ENCODE measurements at places on chromosomes 12 and 14.

DNA sequence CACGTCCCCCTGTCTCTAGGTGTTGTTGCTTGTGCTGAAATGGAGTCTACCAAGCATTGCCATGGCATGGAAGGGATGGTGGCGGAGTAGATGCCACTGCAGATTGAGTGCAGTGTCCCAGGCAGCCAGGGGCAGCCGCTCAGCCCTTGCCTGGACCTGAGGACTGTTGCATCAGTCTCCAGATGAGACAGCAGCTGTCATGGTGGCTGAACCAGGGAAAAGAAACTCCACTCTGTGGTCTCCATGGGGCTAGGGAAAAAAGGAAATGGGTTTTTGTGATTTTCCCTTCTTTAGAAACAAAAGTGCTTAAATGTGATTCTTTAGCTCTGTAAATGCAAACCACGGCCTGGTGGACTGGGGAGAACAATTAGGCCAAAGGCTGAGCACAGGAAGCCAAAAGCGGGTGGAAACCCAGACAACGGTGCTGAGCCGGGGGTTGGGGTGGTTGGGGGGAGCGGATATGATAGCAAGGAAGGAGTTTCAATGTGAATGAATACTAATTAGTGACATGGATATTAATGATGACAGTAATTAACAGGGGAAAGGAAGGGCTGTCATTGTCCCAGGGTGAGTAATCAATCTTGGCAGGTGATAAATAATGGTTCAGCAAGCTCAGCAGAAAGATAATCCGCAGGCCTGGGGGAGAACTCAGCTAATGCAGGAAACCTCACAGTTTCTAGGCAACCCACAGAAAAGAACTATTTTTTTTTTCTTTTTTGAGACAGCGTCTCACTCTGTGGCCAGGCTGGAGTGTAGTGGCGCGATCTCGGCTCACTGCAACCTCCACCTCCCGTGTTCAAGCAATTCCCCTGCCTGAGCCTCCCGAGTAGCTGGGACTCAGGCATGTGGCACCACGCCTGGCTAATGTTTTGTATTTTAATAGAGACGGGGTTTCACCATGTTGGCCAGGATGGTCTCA is 442.6 kb downstream of the DPF3 start:
- DNase-seq: no peak

DNA sequence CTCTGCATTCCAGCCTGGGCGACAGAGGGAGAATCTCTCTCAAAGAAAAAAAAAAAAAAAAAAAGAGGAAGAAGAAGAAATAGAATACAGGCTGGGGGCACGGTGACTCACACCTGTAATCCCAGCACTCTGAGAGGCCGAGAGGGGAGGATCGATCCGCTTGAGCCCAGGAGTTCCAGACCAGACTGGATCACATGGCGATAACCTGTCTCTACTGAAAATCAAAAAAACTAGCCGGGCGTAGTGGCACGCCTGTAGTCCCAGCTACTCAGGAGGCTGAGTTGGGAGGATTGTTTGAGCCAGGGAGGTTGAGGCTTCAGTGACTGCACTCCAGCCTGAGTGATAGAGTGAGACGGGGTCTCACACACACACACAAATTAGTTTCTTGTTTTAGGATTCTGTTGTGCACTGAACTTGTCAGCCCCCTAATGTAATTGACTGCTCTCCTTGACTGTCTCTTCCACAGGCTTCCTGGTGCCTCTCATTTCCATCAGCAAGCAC is 963 bp upstream of the TINF2 start:
- peak; percentile 31 for DNase-seq

DNA sequence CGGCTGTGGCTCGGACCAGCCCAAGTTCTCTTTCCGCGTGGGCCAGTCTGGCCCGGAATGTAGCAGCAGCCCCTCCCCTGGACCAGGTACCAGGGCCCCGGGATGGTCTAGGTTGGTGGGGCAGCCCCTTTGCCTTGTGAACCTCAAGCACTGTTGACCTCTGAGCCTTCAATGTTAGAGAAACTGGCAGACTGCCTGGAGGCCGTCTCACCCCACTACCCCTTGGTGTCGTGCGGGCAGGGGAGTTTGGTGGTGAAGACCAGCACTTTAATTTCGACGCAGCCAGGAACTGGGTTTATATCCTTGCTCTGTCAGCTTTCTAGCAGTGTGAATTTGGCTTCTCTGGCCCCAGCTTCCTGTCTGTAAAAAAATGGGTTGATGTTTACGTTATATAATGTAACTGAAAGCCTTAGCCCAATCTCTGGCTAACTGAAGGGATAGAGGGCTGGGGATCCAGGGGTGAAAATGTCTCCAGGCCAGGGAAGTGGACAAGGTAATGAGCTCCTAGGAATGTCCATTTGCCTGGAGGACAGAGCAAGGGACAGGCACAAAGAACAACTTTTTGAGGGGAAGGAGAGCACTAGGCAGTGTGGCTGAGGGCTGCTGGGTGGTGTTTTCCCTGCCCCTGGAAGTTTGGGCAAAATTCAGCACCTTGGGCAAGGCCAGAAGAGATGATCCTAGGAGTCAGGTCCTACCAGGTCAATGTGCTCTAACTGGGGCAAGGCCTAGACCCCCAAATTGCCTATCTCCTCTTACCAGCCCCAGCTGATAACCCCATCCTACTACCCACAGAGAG is 11.4 kb downstream of the MCRS1 start:
- no peak for DNase-seq

DNA sequence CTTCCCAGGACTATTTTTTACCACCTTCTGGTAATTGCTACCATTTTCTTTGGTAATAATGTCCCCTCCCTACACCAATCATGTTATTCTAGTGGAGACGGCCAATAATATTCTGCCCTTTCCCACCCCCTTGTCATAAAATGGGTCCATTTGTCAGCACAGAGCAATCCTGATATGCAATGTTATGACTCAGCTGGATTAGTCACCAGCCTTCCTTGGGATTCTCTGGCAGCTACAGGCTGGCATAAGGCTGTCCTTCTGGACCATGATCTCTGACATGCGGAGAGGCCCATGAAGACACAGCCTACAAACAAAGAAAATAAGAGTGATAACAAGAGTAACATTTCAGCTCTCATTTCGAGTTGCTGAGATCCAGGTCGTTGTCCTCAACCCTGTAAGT is 222.0 kb upstream of the CPNE8 start:
- DNase-seq: no peak

GRCh38 chr14:93200553-93200952 is 6.3 kb downstream of the GON7 start:
- DNase-seq: no peak

GRCh38 chr12:70853326-70853725 is 67.2 kb downstream of the PTPRR start:
- peak; percentile 49 for DNase-seq

- no peak for DNase-seq
Observed at GRCh38 chr12:97246368-97246767, 216.2 kb upstream of the RMST start.

- no peak for DNase-seq
Observed at GRCh38 chr12:66251049-66251448, 51.2 kb upstream of the HELB start.

DNA sequence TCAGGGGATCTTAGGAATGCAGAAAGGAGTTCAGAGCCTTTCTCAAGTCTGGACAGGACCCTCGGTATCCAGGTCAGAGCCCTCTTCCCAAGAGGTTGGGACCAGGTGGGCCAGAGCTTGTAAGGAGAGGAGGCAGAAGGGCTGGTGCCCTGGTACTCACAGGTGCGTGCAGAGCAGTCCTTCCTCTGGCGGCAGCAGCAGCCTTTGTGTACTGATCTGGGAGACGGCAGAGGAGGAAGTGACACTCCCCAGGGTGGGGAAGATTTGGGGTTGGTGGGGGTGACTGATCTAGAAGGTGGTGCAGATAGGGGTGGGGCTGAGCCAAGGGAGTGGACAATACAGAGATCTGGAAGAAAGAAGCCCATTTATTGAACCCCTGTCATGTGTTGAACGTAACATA is at the start of gene ITGB7:
Gene ITGB7, minus strand, starts transcription at position 210 of the 400 bp plus-strand sequence. CDS start 6,808 bp downstream, outside the sequence.
- DNase-seq: no peak

DNA sequence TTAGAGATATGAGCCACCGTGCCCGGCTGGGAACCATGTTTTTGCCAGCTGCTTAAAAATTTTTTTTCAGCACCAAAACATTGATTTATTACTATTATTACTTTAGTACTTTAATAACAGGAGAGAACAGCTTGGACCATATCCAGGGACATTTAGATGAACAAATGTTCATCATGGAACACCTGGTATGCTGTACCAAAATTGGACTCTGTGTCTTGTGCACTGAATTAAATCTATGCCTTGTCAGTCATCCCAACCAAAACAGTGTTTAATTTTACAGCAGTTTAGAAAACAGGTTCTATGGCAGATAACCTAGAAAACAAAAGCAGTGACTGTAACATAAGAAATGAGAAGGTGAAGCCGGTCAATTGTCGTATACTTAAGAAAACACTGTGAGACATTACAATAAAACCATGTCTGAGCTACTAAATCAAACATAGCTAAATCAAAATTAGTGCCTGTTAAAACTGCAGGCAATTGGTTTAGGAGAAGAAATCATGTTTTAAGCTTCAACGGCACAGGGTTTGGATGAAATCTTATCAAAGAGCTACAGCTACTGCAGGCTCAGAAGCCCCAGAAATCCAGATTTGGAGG is 58.2 kb upstream of the PYGL start:
- DNase-seq: no peak

- DNase-seq: peak; percentile 39
Observed at GRCh38 chr12:93741659-93742109, 64.5 kb downstream of the CRADD start.

DNA sequence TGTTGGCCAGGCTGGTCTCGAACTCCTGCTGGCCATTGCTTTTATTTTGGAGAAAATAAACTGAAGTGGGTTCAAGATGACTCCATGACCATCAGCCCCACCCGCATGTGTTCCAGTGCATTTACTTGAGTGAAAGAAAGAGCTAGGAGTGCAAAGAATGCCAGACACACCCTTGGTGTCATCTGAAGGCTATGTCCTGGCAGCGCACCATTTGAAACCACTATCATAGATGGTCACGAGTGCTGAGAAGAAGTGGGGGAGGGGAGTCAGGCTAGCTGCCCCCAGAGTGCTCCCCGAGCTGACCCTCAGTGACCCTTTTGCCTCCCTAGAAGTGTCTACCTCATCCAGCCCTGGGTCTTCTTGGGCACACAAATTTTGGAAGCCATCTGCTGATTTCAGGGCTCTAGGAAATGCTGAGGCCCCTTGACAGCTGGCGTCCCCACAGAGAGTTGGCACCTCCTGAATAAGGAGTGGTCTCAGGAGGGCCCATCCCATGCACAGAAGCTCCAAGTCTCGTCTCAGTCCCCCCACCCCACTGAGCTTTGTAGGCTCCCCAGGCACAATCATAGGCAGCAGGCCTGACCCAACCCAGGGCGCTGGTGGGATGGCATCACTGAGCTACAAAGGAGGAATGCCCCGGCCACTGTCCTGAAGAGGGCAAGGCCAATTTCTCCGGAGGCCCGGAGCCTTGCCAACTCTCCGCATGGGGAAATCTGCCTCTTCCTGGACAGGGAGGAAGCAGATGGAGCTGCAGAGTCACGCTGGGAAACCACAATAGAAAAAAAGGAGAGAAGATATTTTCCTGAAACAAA is 28.0 kb downstream of the PXN start:
- DNase-seq: peak; percentile 83

DNA sequence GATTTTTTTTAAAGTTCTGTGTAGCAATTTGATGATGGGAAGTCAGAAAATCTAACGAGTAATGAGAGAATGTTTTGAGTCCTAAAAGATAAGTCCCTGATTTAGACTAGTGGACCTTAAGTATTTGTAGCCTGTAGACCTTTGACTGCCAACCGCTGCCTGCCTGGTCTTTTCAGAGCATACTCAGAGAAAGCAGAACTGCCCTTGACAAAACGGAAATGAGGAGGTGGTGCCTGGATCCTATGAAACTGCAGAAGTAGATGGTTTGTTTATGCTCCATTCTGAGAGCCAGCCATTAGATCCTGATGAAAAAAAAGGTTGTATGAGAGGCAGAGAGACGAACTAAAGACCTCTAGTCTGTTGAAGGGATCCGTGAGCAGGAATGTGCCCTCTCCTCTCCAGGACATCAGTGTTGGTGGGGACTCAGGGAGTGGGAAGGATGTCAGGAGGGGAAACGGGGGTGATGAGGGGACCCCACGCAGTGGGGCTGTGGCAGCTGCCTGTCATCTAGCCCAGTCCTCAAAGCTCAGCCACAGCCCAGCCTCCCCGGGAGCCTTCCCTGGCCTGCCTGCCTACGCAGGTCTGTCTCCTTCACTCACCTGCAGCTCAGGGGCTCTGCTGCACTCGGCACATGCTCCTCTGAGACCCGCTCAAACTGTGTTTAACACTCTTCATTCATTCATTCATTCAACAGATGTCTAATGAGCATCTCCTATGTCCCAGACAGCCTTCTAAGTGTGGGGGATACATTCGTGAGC is 447.5 kb downstream of the AACS start:
- DNase-seq: peak; percentile 12

GRCh38 chr12:106816231-106816630 is 41.7 kb downstream of the RIC8B start:
- no peak for DNase-seq

DNA sequence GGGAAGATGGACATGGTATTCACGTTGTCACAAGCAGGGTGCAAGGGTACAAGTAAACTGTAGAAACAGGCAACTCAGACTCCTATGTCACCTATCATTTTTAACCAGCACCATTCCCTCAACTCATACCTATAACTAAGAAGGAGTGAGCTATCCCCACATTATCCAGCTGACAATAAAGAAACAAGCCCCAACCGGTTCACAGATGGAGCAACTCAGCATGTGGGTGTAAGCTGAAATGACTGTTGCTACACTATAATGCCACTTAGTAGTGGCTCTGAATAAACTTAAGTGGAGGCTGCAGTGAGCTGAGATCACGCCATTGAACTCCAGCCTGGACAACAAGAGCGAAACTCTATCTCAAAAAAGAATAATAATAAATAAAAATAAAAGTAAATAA is 829.5 kb upstream of the MDGA2 start:
- DNase-seq: no peak

- no peak for DNase-seq
Observed at GRCh38 chr12:1691123-1692007, 495 bp downstream of the ADIPOR2 start.

DNA sequence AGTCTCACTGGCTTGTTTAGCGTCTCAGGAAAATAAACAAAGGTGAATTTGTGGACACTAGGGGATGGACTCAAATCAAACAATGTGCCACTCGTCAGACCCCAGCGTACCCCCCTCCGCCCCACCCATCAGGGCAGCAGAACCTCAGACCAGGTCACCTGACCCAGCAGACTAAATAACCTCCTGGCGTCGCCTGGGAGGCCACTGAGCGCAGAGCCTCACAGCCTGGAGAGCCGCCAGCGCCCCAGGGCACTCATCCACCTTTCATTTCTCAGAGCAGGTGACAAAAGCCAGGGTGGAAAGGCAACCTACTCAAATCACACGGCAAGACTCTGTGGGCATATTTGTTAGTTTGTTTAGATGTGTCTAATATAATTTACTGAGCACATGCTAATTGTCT is 100.9 kb downstream of the DICER1 start:
- DNase-seq: no peak

All from AML-193 (cell line).